Activated naive CD8-positive, alpha-beta T cell treated with anti-CD3 and anti-CD28 coated beads for 36 hours (primary cell): ENCODE measurements at places on chromosomes 7 and 10.

- DNase-seq, result no peak
Observed at GRCh38 chr10:19719284-19719683, 96.9 kb upstream of the PLXDC2 start.

GRCh38 chr7:46208635-46209525 is 287.8 kb upstream of the IGFBP3 start:
- DNase-seq, result no peak

- no peak for DNase-seq
Observed at GRCh38 chr7:87877366-87878040, 1.2 kb downstream of the DBF4 start.

- DNase-seq, result no peak
Observed at GRCh38 chr10:132195366-132196075, 8.8 kb downstream of the DPYSL4 start.

GRCh38 chr7:143238289-143238980 is 16.6 kb downstream of the TAS2R40 start:
- DNase-seq, result no peak

DNA sequence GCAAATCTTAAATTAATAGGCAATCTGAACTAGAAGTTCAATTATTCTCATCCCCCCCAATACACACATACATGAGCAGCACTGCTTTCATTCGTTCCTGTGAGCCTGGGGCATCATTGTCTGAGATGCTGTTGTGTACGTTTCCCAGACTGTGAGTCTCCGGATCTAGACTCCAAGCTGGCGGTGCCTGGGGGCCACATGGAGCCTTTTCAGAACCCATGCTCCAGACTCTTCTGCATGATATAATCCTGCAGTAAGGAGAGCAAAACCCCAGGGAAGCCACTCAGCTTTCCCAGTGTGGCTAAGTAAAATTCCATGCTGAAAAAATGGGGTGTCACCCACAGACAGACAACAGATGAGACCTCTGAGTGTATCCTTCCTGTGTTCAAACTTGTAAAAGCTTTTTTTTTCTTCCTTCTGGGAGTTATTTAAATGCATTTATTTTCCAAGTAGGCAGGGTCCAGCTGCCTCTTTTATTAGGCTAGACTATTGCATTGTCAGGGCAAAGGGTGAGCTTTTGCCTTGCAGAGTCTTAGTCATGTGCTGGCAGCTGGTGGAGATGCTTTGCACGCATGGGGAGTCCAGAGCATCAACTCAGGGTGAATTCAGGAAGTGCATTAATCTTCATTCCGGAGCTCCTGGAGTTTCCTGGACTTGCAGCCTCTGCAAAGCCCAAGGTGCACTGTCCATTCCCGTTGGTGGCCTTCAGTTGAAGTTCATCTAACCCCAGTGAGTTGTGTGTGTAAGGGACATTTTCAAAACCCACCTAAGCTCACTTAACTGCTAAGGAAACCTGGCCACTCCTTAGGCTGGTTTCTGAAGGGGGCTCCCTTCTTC is 185.7 kb upstream of the ADO start:
- DNase-seq, result no peak

GRCh38 chr10:61825628-61826027 is 75.9 kb upstream of the ARID5B start:
- no peak for DNase-seq

DNA sequence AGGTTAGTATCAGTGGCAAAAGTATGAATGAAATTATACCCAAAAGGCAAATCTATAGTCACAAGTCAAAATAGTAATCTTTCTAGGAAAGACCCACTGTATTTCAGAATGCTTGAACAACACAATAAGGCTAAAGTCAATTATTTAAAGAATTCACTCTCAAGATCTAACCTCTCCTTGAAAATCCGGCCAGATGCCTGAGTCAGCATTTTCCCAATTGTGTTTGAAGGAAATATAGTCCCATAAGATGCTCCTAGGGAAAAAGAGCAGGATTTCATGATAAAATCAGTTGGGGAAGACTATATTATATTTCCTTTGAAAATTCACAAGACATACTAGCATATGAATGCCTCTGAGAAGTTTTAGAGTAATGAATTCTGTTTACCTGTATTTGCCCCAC is 1075.0 kb downstream of the GRM8 start:
- DNase-seq, result no peak

GRCh38 chr7:517774-518629 is 1.6 kb downstream of the PDGFA start:
- DNase-seq, result no peak

DNA sequence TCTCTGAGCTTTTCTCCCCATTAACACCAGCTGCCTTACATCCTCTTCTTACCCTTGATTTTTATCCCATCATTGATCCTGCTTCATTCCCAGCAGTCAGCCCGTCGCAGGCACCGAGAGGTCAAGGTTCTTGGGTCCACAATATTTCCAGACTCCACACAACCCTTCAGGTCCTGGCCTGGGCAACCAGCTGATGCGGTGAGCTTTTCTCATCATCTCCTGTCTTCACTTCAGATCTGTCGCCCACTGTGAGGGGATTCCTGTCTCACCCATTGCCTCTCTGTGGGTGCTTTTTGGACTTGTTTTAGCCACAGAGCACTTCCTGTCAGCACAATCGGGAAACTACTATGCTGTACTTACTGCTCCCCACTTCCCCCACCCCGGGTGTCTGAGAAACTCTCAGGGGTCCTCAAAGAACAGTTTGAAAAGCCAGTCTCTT is 8.4 kb upstream of the PVRIG start:
- DNase-seq, result peak; percentile 61

GRCh38 chr10:123926401-123927264 is 35.0 kb upstream of the CPXM2 start:
- DNase-seq, result no peak

DNA sequence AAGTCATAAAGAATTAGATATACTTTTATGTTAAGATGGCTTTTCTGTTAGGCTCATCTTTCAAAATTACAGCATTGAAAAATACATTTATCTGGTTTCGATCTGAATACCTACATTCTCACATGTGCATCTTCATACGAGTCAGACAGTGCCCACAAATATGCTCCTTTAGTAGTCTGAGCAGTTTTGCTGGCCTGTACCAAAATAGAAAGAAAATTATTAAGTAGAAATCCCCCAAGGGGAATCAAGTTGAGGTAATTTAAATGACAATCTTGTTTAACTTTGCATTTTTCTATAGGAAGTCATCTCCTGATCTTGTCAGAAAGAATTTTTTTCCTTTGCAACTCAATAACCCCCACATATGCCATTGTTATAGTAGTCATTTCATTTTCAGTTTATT is 287.4 kb upstream of the SEMA3D start:
- no peak for DNase-seq

- no peak for DNase-seq
Observed at GRCh38 chr10:70729763-70730357, 55.3 kb downstream of the TBATA start.

GRCh38 chr10:16445770-16446469 is 9.1 kb downstream of the PTER start:
- DNase-seq, result no peak

DNA sequence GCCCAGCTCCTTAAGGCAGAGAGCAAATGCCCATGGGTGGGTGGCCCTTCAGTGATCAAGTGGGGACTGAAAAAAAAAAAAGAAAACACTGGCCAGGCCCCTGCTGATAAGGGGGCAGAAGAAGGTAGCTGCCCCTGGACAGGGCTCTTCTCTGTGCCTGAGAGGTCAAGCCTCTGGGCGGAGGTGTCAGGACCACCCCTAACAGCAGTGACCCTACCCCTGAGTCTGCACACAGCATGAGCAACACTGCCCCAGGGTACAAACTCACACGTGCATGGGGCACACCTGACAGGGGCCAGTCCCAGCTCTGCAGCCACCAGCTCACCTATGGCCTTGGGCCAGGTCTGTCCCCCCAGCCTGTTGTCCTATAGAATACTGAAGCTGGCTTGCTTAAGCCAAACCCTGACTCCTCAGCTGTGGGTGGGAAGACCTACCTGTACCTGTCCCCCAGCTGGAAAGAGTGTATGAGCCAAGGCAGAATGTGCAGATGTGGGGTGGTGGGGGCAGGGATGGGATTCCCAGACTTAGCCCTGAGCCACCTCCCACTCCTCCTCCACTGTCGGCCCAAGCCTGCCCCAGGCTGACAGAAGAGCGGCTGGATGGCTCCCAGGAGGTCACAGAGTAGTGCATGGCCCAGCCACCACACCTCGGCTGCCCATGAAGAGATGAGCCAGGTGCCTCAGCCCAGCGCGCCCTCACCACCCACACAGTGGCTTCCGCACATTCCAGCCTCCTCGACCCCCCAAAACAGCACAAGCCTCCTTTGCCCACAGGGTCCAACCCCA is 23.7 kb downstream of the KCNH2 start:
- no peak for DNase-seq

DNA sequence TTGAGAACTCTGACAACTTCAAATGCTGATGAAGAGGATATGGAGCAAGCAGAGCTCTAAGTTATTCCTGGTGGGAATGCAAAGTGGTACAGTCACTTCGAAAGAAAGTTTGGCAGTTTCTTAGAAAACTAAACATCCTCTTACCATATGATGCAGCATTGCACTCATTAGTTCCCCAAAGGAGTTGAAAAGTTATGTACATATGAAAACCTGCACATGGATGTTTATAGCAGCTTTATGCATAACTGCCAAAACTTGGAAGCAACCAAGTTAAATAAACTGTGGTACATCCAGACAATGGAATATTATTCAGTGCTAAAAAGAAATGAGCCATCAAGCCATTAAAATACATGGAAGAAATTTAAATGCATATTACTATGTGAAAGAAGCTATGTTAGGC is 779.3 kb upstream of the COBL start:
- no peak for DNase-seq

DNA sequence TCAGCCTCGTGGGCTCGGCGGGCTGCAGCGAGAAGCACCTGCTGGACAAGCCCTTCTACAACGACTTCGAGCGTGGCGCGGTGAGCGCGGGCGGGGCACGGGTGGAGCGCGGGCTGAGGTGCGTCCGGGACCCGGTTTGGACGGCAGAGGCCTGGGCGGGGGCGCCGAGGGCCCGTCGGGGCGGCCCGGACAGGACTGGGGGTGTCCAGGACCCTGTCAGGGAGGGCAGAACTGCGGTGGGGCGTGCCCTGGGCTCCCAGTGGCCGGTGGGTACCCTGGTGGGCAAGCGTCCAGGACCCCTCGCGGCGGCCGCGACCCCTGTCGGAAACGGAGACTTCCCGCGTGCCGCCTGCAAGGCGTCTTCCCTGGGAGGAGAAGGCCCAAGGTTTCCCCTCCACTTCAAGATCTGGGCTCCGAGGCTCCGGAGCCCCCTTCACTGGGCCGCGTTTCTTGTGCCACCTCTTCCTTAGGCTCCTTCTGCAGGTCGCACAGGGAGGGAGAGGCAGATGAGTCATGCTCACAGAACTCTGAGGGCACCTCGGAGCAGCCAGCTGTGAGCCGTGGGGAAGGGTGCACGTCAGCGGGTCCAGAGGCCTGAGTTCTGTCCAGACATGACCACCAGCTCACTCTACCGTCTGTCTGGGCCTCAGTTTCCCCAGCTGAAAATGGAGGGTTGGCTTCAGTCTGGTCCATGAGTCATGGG is 485 bp downstream of the ALOX5 start:
- peak; percentile 8 for DNase-seq

- DNase-seq, result no peak
Observed at GRCh38 chr10:5891009-5891408, 966 bp downstream of the FBH1 start.

- no peak for DNase-seq
Observed at GRCh38 chr7:30771880-30772425, 736 bp downstream of the MINDY4 start.

DNA sequence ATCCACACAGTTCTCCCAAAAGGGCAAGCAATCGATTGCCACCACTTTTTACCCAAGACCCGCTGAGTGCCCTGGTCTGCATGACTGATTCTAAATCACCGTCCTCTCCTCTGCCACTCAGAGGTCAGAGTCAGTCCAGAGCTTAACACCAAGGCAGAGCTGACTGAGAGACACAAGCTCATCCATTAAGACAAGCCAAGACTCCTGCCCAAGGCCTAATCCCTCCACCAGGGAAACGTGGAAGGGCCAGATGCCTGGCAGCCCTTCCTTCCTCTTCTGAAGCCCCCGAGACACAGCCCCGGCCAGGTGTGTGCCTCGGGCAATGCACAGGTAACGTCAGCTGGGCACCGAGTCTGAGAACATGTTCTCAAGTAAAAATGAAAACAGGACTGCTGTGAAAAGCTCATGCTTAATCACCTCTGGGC is 51.7 kb downstream of the DIP2C start:
- no peak for DNase-seq

- no peak for DNase-seq
Observed at GRCh38 chr10:34469446-34469845, 345.6 kb downstream of the PARD3 start.
